ENCODE measurements at places on chromosomes 7 and 10. TPM values are rescaled to one million over a fixed set of nuclear protein-coding genes. Genes with fewer than 3 reads are reported as not detected.

DNA sequence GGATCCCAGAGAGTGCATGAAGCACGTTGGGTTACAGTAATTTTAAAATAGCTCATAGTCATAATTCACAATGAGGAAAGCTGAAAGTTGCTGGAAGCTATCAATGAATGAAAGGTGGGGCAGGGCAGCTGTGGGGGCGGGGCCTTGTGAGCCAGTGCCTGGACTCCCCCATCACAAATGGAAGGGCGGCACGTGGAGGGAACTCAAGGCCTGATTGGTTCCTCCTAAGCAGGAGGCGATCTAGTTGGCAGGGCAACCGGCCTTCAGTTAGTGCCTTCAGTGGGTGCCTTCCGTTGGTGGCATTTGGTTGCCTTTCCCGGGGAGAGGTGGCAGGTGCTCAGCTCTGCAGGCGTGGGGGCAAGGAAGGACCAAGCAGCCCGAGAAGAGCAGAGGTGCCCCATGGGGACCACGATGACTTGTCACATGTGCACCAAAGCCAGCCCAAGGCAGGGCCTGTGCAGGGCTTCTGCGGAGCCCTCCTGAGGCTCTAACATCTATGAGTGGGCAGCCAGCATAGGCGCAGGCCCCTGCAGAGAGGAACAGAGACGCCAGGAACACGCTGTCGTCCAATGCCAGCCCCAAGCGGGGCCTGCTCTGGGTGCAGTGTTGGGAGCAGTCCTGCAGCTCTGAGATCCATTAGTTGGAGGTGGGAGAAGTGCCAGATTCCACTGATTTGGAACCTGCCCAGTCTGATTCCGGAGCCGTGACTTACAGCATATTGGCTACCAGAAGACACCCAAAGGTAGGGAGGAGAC lies 59.8 kb upstream of the PDSS1 start:
- peak; percentile 4 for DNase-seq

DNA sequence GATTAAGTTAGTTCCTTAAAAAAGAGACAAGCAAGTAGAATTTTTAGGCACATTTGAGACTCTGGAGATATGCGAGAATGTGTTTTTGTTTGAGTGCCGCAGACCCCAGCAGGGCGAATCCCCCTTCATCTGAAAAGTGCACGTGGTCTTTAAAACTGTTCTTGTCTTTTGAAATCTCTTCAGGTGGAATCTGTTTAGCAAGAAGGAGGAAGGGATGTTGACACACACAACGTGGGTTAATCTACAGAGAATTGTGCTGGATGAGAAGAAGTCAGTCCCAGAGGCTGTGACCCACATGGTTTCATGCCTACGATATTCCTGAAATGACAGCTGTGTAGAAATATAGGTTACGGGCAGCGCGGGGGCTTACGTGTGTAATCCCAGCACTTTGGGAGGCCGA lies 27.1 kb upstream of the ZFAND2A start:
- DNase-seq: no peak

GRCh38 chr7:86765931-86766330 lies 122.2 kb downstream of the GRM3 start:
- no peak for DNase-seq

DNA sequence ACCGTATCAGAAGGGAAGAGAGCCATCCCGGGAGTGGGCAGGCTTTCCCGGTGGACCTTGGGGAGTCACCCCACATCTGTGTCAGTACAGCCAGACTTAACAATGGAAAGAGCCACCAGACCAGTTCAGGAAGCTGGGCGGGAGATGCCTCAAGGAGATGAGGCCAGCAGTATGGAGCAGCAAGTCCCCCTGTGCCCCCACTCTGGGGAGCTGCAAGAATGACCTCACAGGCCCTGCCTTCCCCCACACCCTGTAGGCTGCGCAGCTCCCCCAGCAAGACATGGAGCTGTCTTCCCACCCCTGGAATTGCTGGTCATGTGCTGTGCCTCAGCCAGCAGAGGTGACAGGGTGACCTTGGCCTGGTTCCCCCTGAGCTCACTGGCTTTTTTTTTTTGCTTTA lies 76.8 kb upstream of the INSIG1 start:
- DNase-seq: no peak

GRCh38 chr7:30351286-30351685 lies 66.9 kb downstream of the ZNRF2 start:
- no peak for DNase-seq

The TMEM270 gene
- 1.5 TPM for total RNA-seq

The FGFR2 gene
- 1.9 TPM for total RNA-seq

The MOGAT3 gene
- total RNA-seq: not detected
